ENCODE measurements at places on chromosomes 1 and 21. TPM values are rescaled to one million over a fixed set of nuclear protein-coding genes. Genes with fewer than 3 reads are reported as not detected.

- H3K4me3 ChIP-seq = no peak overlapping the region
- no peak for DNase-seq
- no peaks in the 10 kb centered on the region for H3K4me1 ChIP-seq
Measured at GRCh38 chr1:54112027-54112426, 40.8 kb downstream of the CDCP2 start.

GRCh38 chr1:170696591-170697290 is 32.8 kb downstream of the PRRX1 start:
- H3K36me3 ChIP-seq = no peaks in the 10 kb centered on the region
- no peak for DNase-seq
- no peaks in the 10 kb centered on the region for H3K4me1 ChIP-seq
- no peaks in the 10 kb centered on the region for H3K27me3 ChIP-seq

DNA sequence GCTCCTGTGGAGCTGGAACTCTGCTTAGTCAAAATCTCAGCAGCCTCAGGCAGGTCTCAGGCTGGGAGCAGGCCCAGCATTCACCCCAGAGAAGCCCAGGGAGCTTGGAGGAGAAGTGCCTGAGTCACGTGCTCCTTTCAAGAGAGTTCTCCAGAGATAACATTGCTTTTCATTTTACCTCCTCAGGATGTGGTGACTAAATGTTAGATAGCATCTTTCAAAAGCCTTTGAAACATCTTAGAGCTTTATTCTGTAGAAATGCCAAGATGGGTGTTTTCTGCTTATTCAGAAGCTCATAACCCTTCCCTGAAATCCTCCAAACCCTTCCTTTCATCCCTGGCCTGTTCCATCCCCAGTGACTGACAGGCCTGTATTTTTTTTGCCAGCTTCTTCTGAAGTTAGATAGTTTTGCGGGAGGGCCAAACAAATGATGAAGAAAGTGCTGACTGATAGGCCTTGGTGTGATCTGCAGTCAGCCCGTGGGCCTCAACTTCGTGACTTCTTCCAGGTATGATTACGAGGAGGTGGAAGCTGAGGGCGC is 58.0 kb downstream of the PGM1 start:
- H3K4me3 ChIP-seq = no peak overlapping the region
- H3K27ac ChIP-seq = no peak overlapping the region
- no peaks in the 10 kb centered on the region for H3K4me1 ChIP-seq
- H3K27me3 ChIP-seq = no peaks in the 10 kb centered on the region
- H3K36me3 ChIP-seq = peaks cover 5% of the 10 kb centered on the region

DNA sequence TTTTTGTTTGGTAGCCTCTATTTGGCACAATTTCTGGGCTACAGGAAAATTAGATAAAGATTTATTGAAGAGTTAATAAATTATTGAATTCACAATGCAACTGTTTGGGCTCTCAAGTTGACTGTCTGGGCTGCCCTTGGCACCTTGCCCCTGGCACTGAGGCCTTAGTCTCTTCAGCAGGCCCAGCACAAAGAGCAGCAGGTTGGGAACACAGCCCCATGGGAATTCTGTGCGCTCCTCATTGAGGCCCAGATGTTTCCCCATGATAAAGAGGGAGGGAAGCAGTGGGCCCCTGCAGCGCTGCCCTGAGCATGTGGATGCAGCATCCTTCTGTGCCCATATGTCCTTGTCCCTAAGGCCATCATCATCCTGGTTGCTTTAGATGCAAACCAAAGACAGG is 2.9 kb downstream of the CRNN start:
- peaks cover 17% of the 10 kb centered on the region for H3K4me1 ChIP-seq
- H3K27ac ChIP-seq = no peak overlapping the region
- no peaks in the 10 kb centered on the region for H3K36me3 ChIP-seq
- no peak overlapping the region for H3K4me3 ChIP-seq

DNA sequence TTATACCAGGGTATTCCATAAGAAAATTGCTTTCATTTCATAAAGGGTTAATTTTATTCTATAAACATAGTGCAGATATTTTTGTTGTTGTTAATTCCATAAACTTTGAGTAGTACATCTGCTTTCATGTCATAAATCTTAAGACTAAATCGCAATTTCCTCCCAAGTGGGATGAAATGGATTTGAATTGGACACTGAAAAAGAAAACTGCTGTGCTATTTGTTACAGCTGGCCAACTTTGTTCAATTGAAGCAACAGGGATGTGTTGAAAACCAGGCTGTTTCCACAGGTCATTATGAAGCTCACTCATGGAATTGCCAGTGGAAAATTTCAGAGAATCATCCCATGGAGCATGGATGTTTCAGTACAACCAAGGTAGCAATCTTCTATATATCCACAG is 252.5 kb upstream of the RGS18 start:
- no peaks in the 10 kb centered on the region for H3K4me1 ChIP-seq
- no peaks in the 10 kb centered on the region for H3K27me3 ChIP-seq
- no peak for DNase-seq

CYP4Z1 gene
- 0.52 TPM for total RNA-seq

PLXNA2 gene
- 51.6 TPM for total RNA-seq

DNA sequence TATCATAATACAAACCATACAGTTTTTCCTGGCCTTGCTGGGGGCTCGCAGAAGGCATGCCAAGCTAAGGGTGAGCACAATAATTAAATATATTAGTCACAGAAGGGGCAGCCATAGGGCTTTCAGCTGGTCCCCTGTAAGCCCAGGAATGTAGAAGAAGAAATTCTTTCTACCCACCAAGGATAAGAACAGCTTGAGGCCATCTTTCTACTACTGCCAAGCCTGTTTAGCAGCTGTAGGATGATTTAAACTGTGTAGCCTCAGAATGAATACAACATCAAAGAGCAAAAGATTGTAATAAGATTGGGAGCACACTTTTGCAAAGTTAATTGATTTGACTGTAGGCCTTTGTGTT is 171.5 kb downstream of the LRRC7 start:
- H3K36me3 ChIP-seq = no peaks in the 10 kb centered on the region
- DNase-seq = no peak
- H3K27me3 ChIP-seq = no peaks in the 10 kb centered on the region

- DNase-seq = no peak
- no peaks in the 10 kb centered on the region for H3K4me1 ChIP-seq
- no peaks in the 10 kb centered on the region for H3K27me3 ChIP-seq
- no peak overlapping the region for H3K27ac ChIP-seq
- no peaks in the 10 kb centered on the region for H3K36me3 ChIP-seq
Measured at GRCh38 chr1:46114925-46115603, 17.4 kb downstream of the PIK3R3 start.

GRCh38 chr21:40014394-40014793 is 147.2 kb downstream of the PCP4 start:
- no peaks in the 10 kb centered on the region for H3K4me1 ChIP-seq
- H3K36me3 ChIP-seq = no peaks in the 10 kb centered on the region
- no peaks in the 10 kb centered on the region for H3K27me3 ChIP-seq
- no peak for DNase-seq
- H3K27ac ChIP-seq = no peak overlapping the region

- H3K36me3 ChIP-seq = no peaks in the 10 kb centered on the region
- H3K27ac ChIP-seq = peak overlapping the region; percentile 74
- H3K4me1 ChIP-seq = peaks cover 15% of the 10 kb centered on the region
- no peak overlapping the region for H3K4me3 ChIP-seq
- DNase-seq = peak; percentile 28
Measured at GRCh38 chr1:245235156-245235555, 80.4 kb downstream of the KIF26B start.

RORC gene
- 51.4 TPM for total RNA-seq

DNA sequence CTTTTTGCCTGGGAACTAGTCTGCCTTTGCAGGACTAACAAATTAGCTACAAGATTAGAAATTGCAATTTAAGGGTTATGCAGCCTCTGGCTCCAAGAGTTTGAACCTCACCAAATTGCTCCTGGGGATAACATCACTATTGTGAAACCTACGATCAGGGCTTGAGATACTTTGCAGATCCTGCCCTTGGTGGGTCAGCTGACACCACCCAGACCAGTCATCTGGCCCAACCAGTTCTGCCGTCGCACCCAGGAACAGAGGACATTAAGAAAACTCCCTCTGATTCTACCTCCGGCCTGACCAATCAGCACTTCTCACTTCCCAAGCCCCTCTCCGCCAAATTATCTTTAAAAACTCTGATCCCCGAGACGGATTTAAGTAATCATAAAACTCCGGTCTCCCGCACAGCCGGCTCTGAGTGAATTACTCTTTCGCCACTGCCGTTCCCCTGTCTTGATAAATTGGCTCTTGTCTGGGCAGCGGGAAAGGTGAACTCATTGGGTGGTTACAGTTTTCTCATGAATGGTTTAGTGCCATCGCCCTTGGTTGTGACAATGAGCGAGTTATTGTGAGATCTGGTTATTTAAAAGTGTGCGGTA is 32.9 kb upstream of the B3GALT5 start:
- DNase-seq = no peak
- H3K27me3 ChIP-seq = no peaks in the 10 kb centered on the region
- H3K4me1 ChIP-seq = no peaks in the 10 kb centered on the region
- no peaks in the 10 kb centered on the region for H3K36me3 ChIP-seq

CCDC181 gene
- total RNA-seq = 4.2 TPM

- H3K36me3 ChIP-seq = no peaks in the 10 kb centered on the region
- peak overlapping the region; percentile 50 for H3K27ac ChIP-seq
- H3K4me1 ChIP-seq = peaks cover 27% of the 10 kb centered on the region
Measured at GRCh38 chr1:230425252-230426091, 660 bp downstream of the PGBD5 start.

GRCh38 chr1:21956720-21957552 is 19.8 kb upstream of the HSPG2 start:
- peak; percentile 97 for DNase-seq
- no peak overlapping the region for H3K4me3 ChIP-seq
- no peaks in the 10 kb centered on the region for H3K36me3 ChIP-seq
- peak overlapping the region; percentile 81 for H3K27ac ChIP-seq
- no peaks in the 10 kb centered on the region for H3K27me3 ChIP-seq

MEGF6 gene
- 22.4 TPM for total RNA-seq

DNA sequence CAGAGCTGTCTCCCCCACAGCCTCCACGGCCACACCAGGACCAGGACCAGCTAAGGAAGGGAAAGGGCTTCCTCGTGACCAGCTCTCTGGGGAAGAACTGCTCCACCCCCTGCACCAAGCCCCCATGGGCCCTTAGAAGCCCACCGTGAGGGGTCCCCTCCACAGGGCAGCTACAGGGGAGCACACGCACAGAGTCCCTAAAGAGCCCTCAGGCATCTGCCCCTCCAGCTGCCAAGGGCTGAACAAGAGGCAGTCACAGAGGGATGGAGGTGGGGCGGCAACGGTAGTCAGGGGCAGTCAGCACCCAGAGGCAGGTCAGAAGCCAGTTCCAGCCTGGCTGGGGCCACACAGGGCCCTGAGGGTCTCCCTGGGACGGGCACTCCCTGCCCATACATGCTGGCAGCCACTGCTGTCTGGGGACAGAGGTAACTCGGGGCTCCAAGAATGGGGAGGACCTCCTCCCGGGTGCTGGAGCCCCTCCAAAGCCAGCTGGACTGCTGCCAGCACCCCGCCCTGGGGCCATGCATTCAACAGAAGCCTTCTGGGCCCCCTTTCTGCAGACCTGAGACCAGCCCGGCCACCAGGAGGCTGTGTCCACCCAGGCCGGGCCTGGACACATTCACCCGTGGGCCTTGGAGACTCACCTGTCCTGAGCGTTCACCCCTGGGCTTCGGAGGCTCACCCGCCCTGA is 18.7 kb downstream of the SLC19A1 start:
- peaks cover 10% of the 10 kb centered on the region for H3K4me1 ChIP-seq
- H3K27me3 ChIP-seq = no peaks in the 10 kb centered on the region
- no peaks in the 10 kb centered on the region for H3K36me3 ChIP-seq
- H3K4me3 ChIP-seq = no peak overlapping the region
- DNase-seq = peak; percentile 2
- H3K27ac ChIP-seq = no peak overlapping the region

DNA sequence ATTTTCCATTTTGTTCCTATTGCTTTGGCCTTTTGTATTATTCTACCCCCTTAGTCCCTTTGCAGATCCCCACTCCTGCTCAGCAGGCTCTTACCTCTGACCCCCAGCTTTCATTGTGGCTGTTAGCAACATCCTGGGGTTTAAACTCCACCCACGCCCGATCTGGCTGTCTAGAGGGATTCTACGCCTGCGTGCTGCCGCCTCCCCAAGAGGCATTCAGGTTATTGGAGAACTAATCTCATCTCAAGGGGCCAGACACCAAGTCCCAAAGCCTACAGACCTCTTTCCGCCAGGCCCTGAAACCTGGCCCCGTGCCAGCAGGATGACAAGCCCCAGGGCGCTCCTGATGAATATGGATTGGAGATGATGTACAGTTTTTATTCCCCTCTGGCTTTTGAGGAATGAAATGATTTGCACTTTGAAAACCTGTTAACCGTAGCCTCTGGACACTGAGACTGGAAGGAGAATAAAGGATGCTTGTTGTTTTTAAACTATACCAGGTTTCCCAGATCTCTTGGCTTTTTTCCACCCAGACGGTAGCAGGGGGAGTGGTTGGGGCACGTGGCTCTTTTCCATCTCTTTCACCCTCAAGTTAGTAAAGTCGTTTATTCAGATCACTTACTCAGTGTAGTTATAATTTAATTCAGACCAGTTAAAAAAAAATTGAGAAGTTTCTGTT is 14.5 kb upstream of the IKBKE start:
- no peaks in the 10 kb centered on the region for H3K27me3 ChIP-seq
- peaks cover 18% of the 10 kb centered on the region for H3K4me1 ChIP-seq
- DNase-seq = peak; percentile 36
- no peak overlapping the region for H3K27ac ChIP-seq
- no peaks in the 10 kb centered on the region for H3K36me3 ChIP-seq

GRCh38 chr1:101757985-101758384 is 238.7 kb downstream of the OLFM3 start:
- no peak overlapping the region for H3K27ac ChIP-seq
- no peaks in the 10 kb centered on the region for H3K4me1 ChIP-seq
- DNase-seq = no peak
- no peaks in the 10 kb centered on the region for H3K36me3 ChIP-seq
- H3K4me3 ChIP-seq = no peak overlapping the region
- H3K27me3 ChIP-seq = no peaks in the 10 kb centered on the region
